ENCODE measurements at places on chromosomes 12 and 14.

- DNase-seq: no peak
Observed at GRCh38 chr14:96088911-96089310, 49.7 kb downstream of the C14orf132 start.

GRCh38 chr12:98743362-98743953, 98.4 kb downstream of the APAF1 start:
- DNase-seq: peak; percentile 41

- DNase-seq: no peak
Observed at GRCh38 chr14:105887692-105888091, 361.3 kb downstream of the TMEM121 start.

DNA sequence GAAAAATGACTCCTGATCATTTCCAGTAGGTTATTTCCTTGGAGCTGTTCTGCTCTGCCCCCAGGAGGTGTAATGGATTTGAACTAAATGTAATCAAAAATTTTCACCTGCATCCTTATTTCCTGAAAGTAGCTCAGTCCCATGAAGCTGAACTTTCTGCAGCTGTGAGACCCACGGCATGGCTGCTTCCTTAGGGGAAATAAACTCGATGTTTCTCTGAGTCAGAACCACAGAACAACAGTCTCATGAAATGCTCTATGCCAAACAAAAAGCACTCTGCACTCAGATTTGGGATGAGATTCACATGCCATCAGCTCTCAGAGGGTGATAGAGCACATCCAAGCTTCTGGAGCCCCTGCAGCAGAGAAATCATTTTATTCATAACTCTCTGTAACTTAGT, 224.1 kb upstream of the PLEKHG7 start:
- no peak for DNase-seq

DNA sequence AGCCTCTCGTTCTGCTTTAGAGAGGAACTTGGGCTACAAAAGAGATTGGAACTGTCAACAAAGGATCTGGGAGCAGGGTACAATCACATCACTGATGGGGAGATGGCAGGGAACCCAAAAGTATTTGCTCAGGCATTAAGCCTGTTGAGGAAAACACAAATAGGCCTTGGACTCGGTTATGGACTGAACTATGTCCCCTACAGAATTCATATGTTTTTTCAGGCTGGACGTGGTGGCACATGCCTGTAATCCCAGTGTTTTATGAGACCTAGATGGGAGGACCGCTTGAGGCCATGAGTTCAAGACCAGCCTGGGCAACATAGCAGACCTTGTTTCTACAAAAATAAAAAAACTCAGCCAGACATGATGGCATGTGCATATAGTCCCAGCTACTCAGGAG, 13.9 kb downstream of the DDX23 start:
- no peak for DNase-seq

DNA sequence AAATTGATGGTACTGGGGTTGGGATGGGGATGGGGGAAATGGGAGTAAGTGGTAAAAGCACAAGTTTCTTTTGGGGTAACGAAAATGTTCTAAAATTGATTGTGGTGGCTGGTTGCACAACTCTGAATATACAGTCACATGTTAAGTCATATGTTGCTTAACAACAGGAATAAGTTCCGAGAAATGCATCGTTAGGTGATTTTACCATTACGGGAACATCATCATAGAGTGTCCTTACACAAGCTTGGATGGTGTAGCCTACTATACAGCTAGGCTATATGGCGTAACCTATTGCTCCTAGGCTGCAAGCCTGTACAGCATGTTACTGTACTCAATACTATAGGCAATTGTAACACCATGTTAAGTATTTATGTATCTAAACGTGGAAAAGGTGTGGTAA, 31.0 kb downstream of the ITGA7 start:
- DNase-seq: no peak

DNA sequence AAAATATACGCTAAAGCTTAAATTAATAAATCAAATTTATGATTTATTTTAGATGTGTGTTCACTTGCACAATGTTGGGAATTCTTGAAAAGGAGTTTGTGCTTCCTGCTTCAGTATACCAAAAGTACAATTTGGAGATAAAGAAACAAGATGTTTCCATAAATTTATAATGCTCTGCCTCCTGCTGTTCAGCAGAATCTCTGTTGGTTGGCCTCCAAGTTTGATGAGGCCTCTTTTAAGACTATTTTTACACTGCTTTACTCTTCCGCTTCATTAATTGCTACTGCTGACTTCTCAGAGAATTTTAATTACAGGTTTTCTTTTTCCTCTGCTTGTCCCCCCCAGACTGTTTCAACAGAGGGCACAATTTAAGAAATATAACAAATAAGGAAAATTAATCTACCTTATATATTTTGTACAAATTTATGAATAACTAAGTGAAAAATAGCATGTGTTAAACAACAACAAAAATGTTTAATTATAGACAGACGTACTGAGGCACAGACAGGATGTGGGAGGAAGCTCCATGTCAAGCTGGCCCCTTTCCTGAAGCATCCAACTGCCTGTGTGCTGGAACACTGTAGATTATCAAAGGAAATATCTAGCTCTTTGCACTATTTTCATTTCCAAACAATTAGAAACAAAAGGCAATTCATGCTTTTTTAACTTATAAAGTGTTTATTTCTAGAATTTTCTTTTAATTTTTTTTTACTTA, 83.9 kb downstream of the PIK3C2G start:
- no peak for DNase-seq

DNA sequence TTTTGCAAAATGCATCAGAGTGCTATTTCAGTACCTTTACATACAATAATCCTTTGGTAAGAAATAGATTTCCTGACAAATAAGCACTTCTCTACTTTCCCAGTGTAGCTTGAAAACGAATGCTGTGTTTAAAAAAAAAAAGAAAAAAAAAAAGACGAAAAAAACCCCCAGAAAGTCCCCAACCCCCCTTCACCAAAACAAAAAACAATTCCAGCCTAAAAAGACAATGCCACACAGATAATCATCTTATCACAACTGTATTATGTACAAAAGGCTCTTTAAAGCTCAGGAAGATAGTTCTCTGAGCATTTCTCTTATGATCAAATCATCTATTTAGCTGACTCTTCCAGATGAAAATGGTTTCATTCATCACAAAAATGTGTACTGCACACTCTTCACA, 1.6 kb downstream of the FERMT2 start:
- DNase-seq: no peak

- DNase-seq: no peak
Observed at GRCh38 chr14:99951085-99951484, 114.1 kb upstream of the EVL start.

DNA sequence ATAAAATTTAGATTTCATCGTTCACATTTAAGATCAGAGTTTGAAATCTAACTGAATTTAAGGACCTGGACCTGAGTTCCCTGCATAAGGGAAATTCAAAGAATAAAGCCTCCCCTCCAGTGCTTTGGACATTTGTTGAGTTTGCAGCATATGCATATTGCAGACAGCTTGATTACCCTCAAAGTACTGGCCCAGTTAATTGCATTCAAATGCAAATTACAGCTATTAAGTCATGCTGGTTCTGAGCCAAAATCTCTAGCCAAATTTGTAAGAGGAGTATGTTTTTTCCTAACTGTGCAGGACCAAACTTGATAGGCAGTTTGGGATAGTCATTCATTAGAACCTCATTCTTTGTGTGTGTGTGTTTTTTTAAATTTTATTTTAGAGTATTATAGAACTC, 9.1 kb upstream of the KIF21A start:
- no peak for DNase-seq

DNA sequence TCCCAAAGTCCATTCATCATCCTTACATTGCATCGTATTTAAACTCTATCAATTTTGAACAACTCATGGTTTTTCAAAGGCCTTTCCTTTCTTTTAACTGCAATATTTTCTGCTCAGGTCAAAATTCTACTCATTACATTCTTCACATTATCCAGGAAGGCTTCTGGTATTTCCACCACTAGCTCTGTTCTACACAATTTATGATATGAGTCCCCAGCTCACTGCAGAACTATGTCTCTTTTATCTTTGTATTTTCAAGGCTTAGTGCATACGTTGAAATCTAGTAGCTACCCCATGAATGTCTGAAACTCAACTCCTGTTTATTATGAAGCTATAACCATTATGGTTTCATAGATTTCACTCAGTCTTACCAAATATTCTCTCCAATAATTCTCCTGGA, 282.9 kb downstream of the DUSP6 start:
- DNase-seq: no peak

GRCh38 chr12:132508860-132509732, 19.1 kb downstream of the FBRSL1 start:
- DNase-seq: no peak

DNA sequence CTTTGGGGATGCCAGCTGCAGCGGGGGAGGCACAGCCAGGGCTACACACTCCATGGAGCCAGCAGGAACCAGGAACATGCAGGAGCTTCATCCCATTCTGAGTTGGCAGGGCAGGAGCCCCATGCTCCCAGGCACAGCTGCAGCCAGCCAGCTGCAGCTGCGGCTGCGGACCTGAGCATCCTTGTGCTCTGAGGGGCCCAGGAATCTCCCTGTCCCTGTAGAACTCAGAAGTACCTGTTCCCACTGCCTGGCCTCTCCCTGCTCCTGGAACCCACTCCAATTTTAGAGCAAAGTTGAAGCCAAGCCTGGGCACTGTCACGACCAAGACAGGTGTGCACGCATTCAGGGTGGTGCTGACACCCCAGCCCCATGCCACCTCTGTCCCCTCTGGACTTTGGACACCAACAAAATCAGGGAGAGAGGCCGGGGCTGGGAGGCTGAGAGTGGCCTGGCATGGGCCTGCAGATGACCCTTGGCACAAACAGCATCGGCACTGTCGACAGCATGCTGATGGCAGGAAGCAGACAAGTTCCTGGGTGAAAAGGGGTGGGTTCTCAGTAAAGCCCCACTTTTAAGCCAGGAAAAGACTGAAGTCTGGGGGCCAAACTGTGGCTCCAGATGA, 257.3 kb upstream of the LRFN5 start:
- no peak for DNase-seq

DNA sequence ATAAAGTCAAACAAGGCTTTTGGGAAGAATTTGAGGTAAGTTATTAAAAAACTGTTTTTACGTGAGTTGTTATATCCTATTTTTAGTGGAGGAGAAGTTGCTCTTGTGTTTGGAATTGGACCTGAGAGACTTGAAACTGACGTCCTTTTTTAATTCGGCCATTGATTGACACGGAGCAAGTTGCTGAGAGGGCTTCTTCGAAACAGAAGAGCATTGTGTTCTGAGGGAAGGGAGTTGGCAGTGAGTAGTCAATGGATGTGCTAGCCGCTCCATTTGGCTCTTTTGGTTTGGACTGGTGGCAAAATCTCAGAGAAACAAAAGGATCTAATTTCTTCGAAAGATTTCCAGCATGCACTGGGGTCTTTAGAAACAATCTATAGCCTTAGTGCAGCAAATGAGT, 37.3 kb downstream of the PTPN11 start:
- DNase-seq: no peak

DNA sequence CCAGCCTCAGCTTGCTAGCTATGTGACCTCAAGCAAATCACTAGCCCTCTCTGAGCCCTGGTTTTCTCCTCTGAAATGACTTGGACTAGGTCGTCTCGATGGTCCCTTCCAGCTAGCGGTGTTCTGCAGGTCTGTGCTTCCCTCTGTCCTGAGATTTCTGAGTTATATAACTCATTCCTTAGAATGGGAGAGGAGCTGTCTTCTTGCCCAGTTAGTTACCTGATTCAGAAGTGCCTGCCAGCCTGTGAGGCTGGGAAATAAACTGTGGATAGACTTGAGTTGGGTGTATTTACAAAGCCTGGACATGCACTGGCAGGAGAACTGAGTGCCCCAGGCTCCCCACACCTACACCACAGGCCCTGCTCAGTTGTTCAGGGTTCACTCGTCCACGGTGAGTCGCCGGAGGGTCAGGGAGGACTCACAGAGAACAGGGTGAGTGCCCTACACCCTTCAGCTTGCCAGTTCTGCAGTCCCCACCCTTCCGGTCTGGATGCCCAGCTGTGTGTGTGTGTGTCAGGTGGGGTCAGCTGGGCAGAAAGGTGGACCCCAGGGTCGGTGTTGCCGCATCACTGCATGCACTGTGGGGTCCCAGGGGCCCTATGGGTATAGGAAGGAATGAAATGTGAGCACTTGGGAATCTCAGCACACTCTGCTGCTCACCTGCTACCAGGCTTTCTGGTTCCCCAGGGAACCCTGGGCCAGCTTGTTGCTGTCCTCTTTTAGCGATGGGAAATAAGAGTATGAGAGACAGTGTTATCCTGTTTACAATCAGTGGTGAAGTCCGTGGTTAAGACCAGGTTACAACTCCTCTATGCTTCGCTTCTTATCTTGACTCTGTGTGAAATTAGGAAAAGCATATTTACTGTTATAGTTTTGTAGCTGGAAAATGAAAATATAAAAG, 348.2 kb downstream of the DPF3 start:
- DNase-seq: no peak

DNA sequence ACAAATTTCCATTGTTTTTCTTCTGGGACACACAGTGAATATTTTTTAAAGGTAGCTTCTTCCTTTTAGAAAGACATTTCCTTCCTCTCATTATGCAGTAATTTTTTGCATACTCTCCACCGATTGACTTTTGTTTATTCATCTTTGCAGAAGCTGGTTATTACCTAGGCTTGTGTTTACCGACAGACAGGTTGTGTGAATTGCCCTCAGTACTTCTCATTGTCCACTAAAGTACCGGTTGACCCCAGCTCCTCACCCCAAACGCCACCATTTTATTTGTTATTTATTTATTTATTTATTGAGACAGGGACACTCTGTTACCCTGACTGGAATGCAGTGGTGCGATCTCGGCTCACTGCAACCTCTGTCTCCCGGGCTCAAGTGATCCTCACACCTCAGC, 63.4 kb upstream of the MYL2 start:
- no peak for DNase-seq

DNA sequence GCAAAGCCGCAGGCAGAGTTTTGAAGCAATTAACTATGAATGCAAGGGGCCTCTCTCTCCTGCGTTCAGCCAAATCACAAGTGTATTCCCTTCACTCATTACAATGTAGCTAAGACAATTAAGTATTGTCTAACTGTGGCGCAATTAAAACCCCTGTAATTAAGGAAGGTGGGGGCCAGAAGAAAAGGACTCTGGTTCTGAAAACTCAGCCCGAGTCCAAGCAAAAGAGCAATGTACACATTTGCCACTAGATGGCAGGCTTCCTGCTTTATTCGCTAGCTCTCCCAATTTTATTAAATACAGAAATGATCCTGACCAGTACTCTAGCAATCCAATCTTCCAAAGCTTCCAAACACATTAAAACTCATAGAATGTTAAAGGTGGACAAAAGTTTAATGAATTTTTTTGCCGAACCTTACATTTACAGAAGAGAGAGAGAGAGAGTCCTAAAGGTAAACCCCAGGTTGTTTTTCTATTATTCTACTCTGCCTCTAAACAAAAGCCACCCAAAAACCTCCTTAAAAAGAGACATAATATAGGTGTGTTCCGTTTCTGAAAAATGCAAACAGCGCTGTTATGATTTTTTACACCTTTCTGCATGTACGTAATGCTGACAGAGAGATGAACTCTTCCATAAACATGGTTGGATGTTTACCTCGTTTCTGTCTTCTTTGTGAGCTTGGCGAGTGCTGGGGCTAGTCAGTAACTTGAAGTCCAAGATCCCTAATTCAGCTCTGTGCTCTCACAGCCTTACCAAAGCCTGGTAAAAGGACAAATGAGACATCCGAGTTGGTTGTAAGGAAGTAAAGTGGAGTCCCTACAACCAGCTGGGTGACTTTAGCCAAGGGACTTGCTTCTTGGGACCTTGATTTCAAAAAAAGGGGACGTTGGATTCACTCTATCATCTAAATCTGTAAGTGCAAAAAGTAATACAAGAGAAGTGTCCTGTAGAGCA, 50.9 kb upstream of the VASH1 start:
- no peak for DNase-seq

GRCh38 chr12:53866727-53867126, 71.9 kb upstream of the HOXC13 start:
- no peak for DNase-seq

GRCh38 chr12:124168016-124168786, 126.7 kb upstream of the RFLNA start:
- DNase-seq: no peak

Data from natural killer cell (primary cell).